ENCODE measurements at places on chromosomes 16 and 17. TPM values are rescaled to one million over a fixed set of nuclear protein-coding genes. Genes with fewer than 3 reads are reported as not detected.
A peak's percentile ranks its signal among the peaks of the same experiment; 100 is the strongest.

GRCh38 chr17:14143688-14144087 lies 74.4 kb downstream of the COX10 start:
- H3K27me3 ChIP-seq = no peaks in the 10 kb centered on the region
- DNase-seq = no peak
- no peak overlapping the region for H3K27ac ChIP-seq
- no peaks in the 10 kb centered on the region for H3K4me1 ChIP-seq
- H3K36me3 ChIP-seq = no peaks in the 10 kb centered on the region

GRCh38 chr16:87330646-87331045 lies 13.5 kb upstream of the C16orf95 start:
- no peaks in the 10 kb centered on the region for H3K27me3 ChIP-seq
- no peaks in the 10 kb centered on the region for H3K4me1 ChIP-seq
- H3K4me3 ChIP-seq = no peak overlapping the region
- H3K27ac ChIP-seq = no peak overlapping the region
- peaks cover 71% of the 10 kb centered on the region for H3K36me3 ChIP-seq

DNA sequence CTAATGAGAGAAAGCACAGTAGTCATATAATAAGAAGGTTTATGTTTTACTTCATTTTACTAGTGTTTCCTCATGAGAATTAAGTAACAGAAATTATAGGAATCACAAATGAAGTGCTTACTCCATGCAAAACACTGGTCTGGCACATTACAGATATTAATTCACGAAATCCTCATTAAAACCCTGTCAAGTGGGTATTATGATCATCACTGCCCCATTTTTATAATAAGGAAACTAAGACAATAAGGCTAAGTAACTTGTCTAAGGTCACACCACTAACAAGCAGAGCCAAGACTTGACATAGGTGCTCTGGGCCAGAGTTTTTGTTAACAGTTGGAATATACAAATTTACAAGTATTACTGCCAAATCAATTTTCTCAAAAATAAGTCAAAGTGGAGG lies 83.0 kb downstream of the KANSL1 start:
- DNase-seq = no peak
- H3K27me3 ChIP-seq = no peaks in the 10 kb centered on the region
- no peaks in the 10 kb centered on the region for H3K36me3 ChIP-seq

DNA sequence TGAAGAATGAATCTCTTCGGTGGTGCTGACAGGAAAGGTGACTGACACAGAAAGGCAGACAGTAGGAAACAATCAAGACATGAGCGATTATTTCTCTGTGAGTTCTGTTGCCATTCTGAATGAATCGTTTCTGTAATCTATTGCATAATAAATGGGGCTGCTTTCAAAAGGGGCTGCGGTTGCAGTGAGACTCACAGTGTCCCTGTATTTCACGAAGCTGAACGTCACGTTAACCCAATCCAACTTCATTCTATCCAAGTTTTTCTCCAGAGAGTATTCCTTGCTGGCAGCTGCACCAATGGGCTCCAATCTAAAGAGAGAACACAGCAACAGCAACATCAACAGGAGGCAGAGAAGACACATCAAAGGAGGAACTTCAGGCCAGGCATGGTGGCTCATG lies 75.4 kb downstream of the DNAH3 start:
- H3K27me3 ChIP-seq = no peaks in the 10 kb centered on the region
- DNase-seq = no peak
- H3K4me1 ChIP-seq = no peaks in the 10 kb centered on the region
- H3K36me3 ChIP-seq = no peaks in the 10 kb centered on the region
- H3K27ac ChIP-seq = no peak overlapping the region

The TBX6 gene
- 1.6 TPM for polyA plus RNA-seq

DNA sequence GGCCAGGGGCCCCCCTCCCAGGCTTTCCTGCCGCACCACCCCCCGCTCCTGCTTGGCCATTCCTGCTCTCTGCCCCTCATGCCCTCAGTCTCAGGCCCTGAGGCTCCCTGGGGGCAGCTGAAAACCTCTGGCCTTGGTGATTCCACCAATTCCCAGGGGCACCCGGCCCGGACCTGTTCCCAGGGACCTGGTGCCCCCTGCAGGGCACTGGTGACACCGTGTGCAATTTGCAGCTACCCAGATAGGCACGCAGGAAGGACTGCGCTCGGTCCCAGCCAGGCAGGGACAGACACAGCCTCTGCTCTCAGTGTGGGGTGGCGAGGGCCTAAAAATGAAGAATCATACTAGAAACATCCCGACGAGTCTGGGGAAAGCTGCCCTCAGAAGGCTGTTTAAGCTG lies 13.4 kb downstream of the WFDC1 start:
- peaks cover 15% of the 10 kb centered on the region for H3K27me3 ChIP-seq
- H3K27ac ChIP-seq = no peak overlapping the region
- no peaks in the 10 kb centered on the region for H3K36me3 ChIP-seq

The HOXB2 gene
- 8.2 TPM for polyA plus RNA-seq

DNA sequence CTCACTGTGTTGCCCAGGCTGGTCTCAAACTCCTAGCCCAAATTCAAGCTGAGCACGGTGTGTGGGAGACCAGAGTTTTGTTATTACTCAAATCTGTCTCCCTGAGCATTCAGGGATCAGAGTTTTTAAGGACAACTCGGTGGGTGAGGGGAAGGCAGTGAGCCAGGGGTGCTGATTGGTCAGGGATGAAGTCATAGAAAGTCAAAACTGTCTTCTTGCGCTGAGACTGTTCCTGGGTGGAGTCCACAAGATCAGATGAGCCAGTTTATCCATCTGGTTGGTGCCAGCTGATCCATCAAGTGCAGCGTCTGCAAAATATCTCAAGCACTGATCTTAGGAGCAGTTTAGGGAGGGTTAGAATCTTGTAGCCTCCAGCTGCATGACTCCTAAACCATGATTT lies 346.3 kb downstream of the TMEM114 start:
- no peak overlapping the region for H3K4me3 ChIP-seq
- no peaks in the 10 kb centered on the region for H3K4me1 ChIP-seq

- H3K4me3 ChIP-seq = no peak overlapping the region
- no peak overlapping the region for H3K27ac ChIP-seq
- no peaks in the 10 kb centered on the region for H3K4me1 ChIP-seq
- DNase-seq = no peak
- no peaks in the 10 kb centered on the region for H3K36me3 ChIP-seq
Observed at GRCh38 chr16:50901062-50901461, 159.2 kb downstream of the CYLD start.

The TBC1D3 gene
- not detected for polyA plus RNA-seq

The NTN1 gene
- polyA plus RNA-seq = 0.07 TPM

- H3K4me3 ChIP-seq = no peak overlapping the region
- no peaks in the 10 kb centered on the region for H3K4me1 ChIP-seq
- no peaks in the 10 kb centered on the region for H3K27me3 ChIP-seq
- DNase-seq = no peak
- H3K36me3 ChIP-seq = peaks cover 96% of the 10 kb centered on the region
Observed at GRCh38 chr17:11986179-11986941, 10.9 kb downstream of the ZNF18 start.

The ABCC6 gene
- polyA plus RNA-seq = 0.14 TPM

- H3K4me1 ChIP-seq = no peaks in the 10 kb centered on the region
- H3K4me3 ChIP-seq = no peak overlapping the region
- H3K27ac ChIP-seq = no peak overlapping the region
- no peaks in the 10 kb centered on the region for H3K27me3 ChIP-seq
- no peaks in the 10 kb centered on the region for H3K36me3 ChIP-seq
Observed at GRCh38 chr16:71965223-71965622, 35.0 kb downstream of the PKD1L3 start.

DNA sequence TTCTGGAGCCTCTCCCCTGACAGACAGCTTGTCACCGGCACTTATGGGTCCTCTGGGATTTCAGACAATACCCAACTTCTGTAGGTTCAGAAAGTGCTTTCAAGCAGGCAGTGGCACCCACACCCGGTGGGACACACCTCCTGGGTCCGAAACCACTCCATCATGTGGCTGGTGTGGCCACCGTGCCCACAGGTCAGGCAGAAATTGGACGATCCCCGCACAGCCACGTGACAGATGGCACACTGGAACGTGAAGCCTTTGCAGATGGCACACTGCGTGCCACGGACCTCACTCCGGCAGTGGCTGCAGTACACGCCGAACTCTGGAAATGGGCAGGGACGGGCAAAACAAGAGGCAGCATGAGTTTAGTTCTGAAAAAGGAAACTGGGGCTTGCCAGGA lies 99.5 kb upstream of the FA2H start:
- H3K4me3 ChIP-seq = no peak overlapping the region
- H3K36me3 ChIP-seq = peaks cover 82% of the 10 kb centered on the region
- no peaks in the 10 kb centered on the region for H3K4me1 ChIP-seq
- no peaks in the 10 kb centered on the region for H3K27me3 ChIP-seq
- no peak overlapping the region for H3K27ac ChIP-seq

- peaks cover 79% of the 10 kb centered on the region for H3K4me1 ChIP-seq
- H3K27me3 ChIP-seq = no peaks in the 10 kb centered on the region
- H3K4me3 ChIP-seq = no peak overlapping the region
- no peaks in the 10 kb centered on the region for H3K36me3 ChIP-seq
- H3K27ac ChIP-seq = peak overlapping the region; percentile 94
Observed at GRCh38 chr17:77383613-77384608, 243.1 kb downstream of the SEC14L1 start.

The DHRS11 gene
- polyA plus RNA-seq = 4.1 TPM

- H3K36me3 ChIP-seq = no peaks in the 10 kb centered on the region
- no peak overlapping the region for H3K27ac ChIP-seq
- H3K4me1 ChIP-seq = no peaks in the 10 kb centered on the region
- no peaks in the 10 kb centered on the region for H3K27me3 ChIP-seq
- no peak overlapping the region for H3K4me3 ChIP-seq
Observed at GRCh38 chr16:87664792-87665191, 62.5 kb downstream of the JPH3 start.

GRCh38 chr17:43428524-43428923 lies 29.7 kb downstream of the ARL4D start:
- H3K36me3 ChIP-seq = no peaks in the 10 kb centered on the region
- H3K27me3 ChIP-seq = no peaks in the 10 kb centered on the region
- H3K4me1 ChIP-seq = no peaks in the 10 kb centered on the region

- no peaks in the 10 kb centered on the region for H3K36me3 ChIP-seq
- no peak for DNase-seq
- no peaks in the 10 kb centered on the region for H3K27me3 ChIP-seq
- H3K4me3 ChIP-seq = no peak overlapping the region
Observed at GRCh38 chr17:44627513-44628242, 28.6 kb upstream of the MEIOC start.

- H3K36me3 ChIP-seq = no peaks in the 10 kb centered on the region
- no peaks in the 10 kb centered on the region for H3K4me1 ChIP-seq
- H3K4me3 ChIP-seq = no peak overlapping the region
Observed at GRCh38 chr16:66298006-66298405, 68.5 kb upstream of the CDH5 start.

The DPH1 gene
- 20.9 TPM for polyA plus RNA-seq

DNA sequence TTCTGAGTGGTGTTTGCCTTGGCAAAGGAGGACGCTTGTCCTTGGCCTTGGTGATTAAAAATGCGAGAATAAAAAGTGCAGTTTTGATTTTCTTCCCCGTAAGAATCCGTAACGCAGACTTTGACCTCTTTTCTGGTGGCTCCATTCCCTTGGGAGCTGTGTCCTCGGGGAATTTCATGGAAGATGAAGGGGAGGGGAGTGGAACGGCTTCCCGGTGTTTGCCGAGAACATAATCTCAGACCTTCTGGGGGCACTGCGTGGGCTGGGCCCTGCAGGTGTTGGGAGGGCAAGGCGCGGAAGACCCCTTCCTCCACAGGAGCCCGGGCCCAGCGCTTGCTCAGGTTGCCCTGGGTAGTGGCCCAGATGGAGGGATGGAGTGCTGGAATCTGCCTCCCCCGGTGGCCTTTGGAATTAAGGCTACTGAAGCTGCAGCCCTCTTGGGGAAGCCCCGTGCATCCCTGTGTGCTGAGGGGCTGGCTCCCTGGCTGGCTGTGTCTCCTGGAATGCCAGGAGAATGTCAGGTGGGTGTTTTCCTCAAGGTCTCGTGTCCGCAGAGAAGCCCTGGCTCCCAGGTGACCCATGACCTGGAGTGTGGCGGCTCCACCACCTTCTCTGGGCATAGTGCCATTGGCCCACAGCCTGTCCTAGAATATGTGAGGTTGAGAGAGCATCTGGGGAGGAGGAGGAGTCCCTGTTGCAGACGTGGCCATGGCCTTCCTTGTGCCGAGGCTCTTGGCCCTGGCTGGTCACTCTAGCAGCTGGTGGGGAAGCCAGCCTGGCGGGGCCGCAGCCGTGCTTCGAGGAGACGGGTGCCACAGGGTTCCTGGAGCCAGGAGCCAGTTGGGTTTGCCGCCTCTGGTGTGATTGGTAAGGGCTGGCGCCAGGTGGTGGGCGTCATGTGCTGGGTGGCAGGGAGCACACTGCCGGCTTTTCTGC lies 3.1 kb downstream of the BAIAP2 start:
- H3K27ac ChIP-seq = no peak overlapping the region
- no peak for DNase-seq
- peaks cover 24% of the 10 kb centered on the region for H3K4me1 ChIP-seq

DNA sequence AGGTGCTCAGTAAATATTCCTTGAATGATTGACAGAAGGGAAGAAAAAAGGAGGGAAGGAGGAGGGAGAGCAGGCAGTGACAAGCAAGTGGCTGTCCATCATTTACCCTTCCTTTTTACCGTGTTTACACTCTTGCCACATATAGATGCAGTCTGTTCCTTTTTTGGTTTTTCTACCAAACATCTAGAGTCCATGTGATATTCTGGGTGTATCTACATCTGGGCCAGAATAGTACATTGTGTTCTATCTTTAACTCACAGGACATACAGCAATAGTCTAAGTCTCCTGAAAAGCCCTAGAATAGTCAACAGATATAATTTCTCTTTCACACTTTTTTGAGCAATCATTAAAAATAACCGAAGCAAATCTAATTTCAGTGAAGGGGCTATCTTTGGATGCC lies 33.5 kb downstream of the KCNJ2 start:
- H3K27me3 ChIP-seq = no peaks in the 10 kb centered on the region
- H3K27ac ChIP-seq = peak overlapping the region; percentile 73
- no peaks in the 10 kb centered on the region for H3K36me3 ChIP-seq
- H3K4me1 ChIP-seq = no peaks in the 10 kb centered on the region
- DNase-seq = no peak

GRCh38 chr17:39547713-39548478 lies 59.8 kb downstream of the NEUROD2 start:
- no peak overlapping the region for H3K27ac ChIP-seq
- no peak overlapping the region for H3K4me3 ChIP-seq
- H3K4me1 ChIP-seq = peaks cover 13% of the 10 kb centered on the region
- peak; percentile 90 for DNase-seq

The PSMB3 gene
- 235 TPM for polyA plus RNA-seq

The KCNH6 gene
- polyA plus RNA-seq = not detected

The ACAP1 gene
- polyA plus RNA-seq = 266 TPM

The SLC16A13 gene
- polyA plus RNA-seq = 1.8 TPM

- no peaks in the 10 kb centered on the region for H3K4me1 ChIP-seq
- H3K4me3 ChIP-seq = no peak overlapping the region
- no peaks in the 10 kb centered on the region for H3K36me3 ChIP-seq
- no peak overlapping the region for H3K27ac ChIP-seq
Observed at GRCh38 chr17:7825206-7825990, 8.6 kb upstream of the KDM6B start.

GRCh38 chr16:85605912-85606841 lies 6.9 kb upstream of the GSE1 start:
- peaks cover 95% of the 10 kb centered on the region for H3K4me1 ChIP-seq
- DNase-seq = no peak
- peak overlapping the region; percentile 68 for H3K27ac ChIP-seq
- H3K27me3 ChIP-seq = no peaks in the 10 kb centered on the region
- no peak overlapping the region for H3K4me3 ChIP-seq

GRCh38 chr17:17730250-17730935 lies 49.1 kb downstream of the RAI1 start:
- peak overlapping the region; percentile 83 for H3K27ac ChIP-seq
- H3K4me1 ChIP-seq = peaks cover 92% of the 10 kb centered on the region
- no peak overlapping the region for H3K4me3 ChIP-seq

The CACNA1H gene
- 0.35 TPM for polyA plus RNA-seq

- no peaks in the 10 kb centered on the region for H3K27me3 ChIP-seq
- no peak overlapping the region for H3K4me3 ChIP-seq
- peaks cover 1% of the 10 kb centered on the region for H3K4me1 ChIP-seq
- H3K27ac ChIP-seq = no peak overlapping the region
- DNase-seq = no peak
- peaks cover 26% of the 10 kb centered on the region for H3K36me3 ChIP-seq
Observed at GRCh38 chr16:85767531-85767930, 16.6 kb upstream of the C16orf74 start.

The NPW gene
- 2.3 TPM for polyA plus RNA-seq

Measured in spleen (tissue), 13 donors.